ENCODE measurements at places on chromosomes 6 and 20. TPM values are rescaled to one million over a fixed set of nuclear protein-coding genes. Genes with fewer than 3 reads are reported as not detected.

NHLRC1 gene
- total RNA-seq: 0.79 TPM

UFL1 gene
- 26.0 TPM for total RNA-seq

ZNF341 gene
- total RNA-seq: 4.5 TPM

KIAA1755 gene
- total RNA-seq: 4.8 TPM

PSORS1C1 gene
- total RNA-seq: not detected

SLC26A8 gene
- total RNA-seq: 7.8 TPM

MLN gene
- total RNA-seq: not detected

RIPOR2 gene
- 247 TPM for total RNA-seq

SIRPB2 gene
- total RNA-seq: 77.5 TPM

DNA sequence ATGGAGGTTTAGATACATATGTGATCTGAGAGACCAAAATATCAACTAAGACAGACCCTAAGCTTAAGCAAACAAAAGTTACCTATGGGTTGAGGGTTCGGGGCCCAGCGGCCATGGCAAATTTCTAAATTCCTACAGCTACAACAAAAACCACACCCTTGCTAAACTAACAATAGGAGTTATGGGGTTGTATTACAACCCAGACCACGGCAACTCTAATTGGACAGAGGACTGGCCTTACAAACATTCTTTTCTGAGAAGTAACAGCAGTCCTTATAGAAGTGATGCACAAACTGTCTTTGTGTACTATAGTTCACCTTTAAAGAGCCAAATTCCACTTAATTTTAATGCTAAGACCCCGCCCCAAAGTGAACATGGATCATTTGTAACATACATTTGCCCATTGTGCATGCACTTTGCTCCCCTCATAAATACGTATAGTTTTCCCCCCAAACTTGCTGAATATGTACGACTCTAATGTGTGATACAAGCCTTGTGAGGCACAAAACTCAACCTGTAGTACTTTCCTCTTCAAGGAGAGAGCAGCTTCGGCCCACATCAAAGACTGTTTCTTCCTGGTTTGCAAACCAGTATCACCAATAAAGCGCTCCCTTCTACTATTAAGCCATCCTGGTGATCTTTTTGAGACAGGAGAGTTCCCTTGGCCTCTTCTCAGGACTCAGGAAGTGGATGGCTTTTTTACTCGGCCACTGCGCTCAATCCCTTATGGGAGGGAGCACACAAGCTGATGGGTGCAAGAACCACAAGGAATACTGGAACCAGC, 25.6 kb upstream of the MBOAT1 start:
- H3K36me3 ChIP-seq: no peaks in the 10 kb centered on the region
- no peak for DNase-seq
- H3K27ac ChIP-seq: no peak overlapping the region
- no peaks in the 10 kb centered on the region for H3K27me3 ChIP-seq

DNA sequence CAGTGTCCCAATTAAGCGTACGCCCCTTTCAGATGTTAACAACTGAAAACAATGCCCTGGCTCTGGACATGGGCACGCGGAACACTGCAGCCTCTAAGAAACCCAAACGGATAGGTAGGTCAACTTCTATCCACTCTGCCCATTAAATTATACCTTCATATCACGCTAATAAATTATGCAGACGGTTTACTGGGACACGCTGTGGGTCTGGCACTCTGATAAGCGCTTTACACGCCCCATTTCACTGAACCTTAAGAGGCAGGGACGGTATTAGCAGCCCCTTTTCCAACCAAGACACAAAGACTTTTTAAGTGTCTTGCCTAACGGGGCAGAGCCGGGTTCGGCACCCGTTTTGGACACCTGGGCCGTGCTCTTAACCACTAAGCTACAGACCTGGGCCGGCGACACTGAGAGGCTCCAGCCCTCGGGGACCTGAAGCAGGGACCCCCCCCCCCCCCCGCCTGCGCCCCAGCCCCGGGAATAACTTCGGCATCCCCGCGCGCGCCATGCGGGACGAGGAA, 744 bp downstream of the STAU1 start:
- no peak for DNase-seq
- H3K4me1 ChIP-seq: peaks cover 20% of the 10 kb centered on the region
- H3K4me3 ChIP-seq: peak overlapping the region; percentile 83
- H3K36me3 ChIP-seq: no peaks in the 10 kb centered on the region
- no peaks in the 10 kb centered on the region for H3K27me3 ChIP-seq

DNA sequence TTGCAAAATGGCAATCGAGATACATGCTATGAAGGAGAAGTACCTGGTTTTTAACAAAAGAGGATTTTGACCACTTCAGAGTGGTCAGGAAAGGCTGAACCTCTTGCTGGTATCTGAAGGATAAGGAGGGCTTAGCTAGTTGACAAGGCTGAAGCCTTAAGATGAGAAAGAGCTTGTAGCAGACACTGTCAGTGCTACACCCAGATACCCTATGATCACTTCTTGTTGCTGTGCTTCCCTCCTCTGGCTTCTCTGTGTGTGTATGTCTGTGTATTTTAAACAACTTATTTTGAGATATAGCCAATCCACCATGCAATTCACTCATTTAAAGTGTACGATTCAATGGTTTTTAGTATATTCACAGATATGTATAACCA, 38.9 kb upstream of the TGM2 start:
- no peak overlapping the region for H3K4me3 ChIP-seq
- DNase-seq: no peak
- no peaks in the 10 kb centered on the region for H3K4me1 ChIP-seq

GRCh38 chr6:79734374-79734773, 103.2 kb downstream of the SH3BGRL2 start:
- no peaks in the 10 kb centered on the region for H3K27me3 ChIP-seq
- no peaks in the 10 kb centered on the region for H3K4me1 ChIP-seq
- H3K27ac ChIP-seq: no peak overlapping the region
- H3K4me3 ChIP-seq: no peak overlapping the region
- H3K36me3 ChIP-seq: no peaks in the 10 kb centered on the region
- DNase-seq: no peak

- no peak overlapping the region for H3K27ac ChIP-seq
- H3K36me3 ChIP-seq: peaks cover 40% of the 10 kb centered on the region
- no peak overlapping the region for H3K4me3 ChIP-seq
- no peak for DNase-seq
- H3K27me3 ChIP-seq: no peaks in the 10 kb centered on the region
Measured at GRCh38 chr20:36582821-36583220, 9.4 kb downstream of the TGIF2 start.

- no peaks in the 10 kb centered on the region for H3K36me3 ChIP-seq
- DNase-seq: no peak
- no peak overlapping the region for H3K27ac ChIP-seq
- H3K4me1 ChIP-seq: no peaks in the 10 kb centered on the region
- no peak overlapping the region for H3K4me3 ChIP-seq
- H3K27me3 ChIP-seq: no peaks in the 10 kb centered on the region
Measured at GRCh38 chr6:10098756-10099528, 315.9 kb downstream of the TFAP2A start.

- H3K4me1 ChIP-seq: peaks cover 10% of the 10 kb centered on the region
- no peak for DNase-seq
- H3K27me3 ChIP-seq: peaks cover 27% of the 10 kb centered on the region
- no peak overlapping the region for H3K4me3 ChIP-seq
- no peaks in the 10 kb centered on the region for H3K36me3 ChIP-seq
Measured at GRCh38 chr20:49563015-49563980, 4.6 kb downstream of the PTGIS start.

DNA sequence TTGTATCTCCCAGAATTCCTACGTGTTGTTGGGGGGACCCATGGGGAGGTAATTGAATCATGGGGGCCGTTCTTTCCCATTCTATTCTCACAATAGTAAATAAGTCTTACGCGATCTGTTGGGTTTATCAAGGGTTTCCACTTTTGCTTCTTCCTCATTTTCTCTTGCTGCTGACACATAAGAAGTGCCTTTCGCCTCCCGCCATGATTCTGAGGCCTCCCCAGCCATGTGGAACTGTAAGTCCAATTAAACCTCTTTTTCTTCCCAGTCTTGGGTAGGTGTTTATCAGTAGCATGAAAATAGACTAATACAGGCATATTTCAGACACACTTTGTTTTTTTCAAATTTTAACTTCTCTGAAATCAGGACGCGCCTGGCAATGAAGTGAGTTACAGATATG, 14.4 kb upstream of the PGK2 start:
- DNase-seq: no peak
- no peak overlapping the region for H3K4me3 ChIP-seq
- no peaks in the 10 kb centered on the region for H3K27me3 ChIP-seq
- no peaks in the 10 kb centered on the region for H3K36me3 ChIP-seq

DNA sequence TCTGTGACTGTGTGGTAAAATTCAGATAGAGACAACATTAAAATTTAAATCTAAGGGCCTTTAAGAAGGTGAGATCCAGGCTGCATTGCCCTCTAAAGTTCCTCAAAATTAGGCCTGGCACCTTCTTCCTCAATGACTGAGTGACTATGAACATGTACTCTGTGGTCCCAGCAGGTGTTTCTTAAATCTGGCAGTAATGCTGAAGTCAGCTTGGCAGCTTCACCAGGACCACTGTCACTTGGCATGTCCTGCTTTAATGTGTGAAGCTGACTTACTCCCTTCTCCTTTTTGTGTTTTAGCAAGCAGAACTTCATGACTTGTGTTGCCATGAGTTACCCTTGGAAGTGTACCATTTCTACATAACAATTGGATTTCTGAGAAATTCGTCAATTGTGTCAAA, 141.7 kb downstream of the NKAIN2 start:
- no peak for DNase-seq
- no peak overlapping the region for H3K4me3 ChIP-seq
- no peaks in the 10 kb centered on the region for H3K4me1 ChIP-seq
- H3K27me3 ChIP-seq: no peaks in the 10 kb centered on the region
- no peaks in the 10 kb centered on the region for H3K36me3 ChIP-seq

GRCh38 chr6:132007474-132008190, 56.5 kb upstream of the CCN2 start:
- no peak overlapping the region for H3K4me3 ChIP-seq
- H3K36me3 ChIP-seq: no peaks in the 10 kb centered on the region
- no peak overlapping the region for H3K27ac ChIP-seq
- peaks cover 13% of the 10 kb centered on the region for H3K4me1 ChIP-seq
- DNase-seq: no peak

DNA sequence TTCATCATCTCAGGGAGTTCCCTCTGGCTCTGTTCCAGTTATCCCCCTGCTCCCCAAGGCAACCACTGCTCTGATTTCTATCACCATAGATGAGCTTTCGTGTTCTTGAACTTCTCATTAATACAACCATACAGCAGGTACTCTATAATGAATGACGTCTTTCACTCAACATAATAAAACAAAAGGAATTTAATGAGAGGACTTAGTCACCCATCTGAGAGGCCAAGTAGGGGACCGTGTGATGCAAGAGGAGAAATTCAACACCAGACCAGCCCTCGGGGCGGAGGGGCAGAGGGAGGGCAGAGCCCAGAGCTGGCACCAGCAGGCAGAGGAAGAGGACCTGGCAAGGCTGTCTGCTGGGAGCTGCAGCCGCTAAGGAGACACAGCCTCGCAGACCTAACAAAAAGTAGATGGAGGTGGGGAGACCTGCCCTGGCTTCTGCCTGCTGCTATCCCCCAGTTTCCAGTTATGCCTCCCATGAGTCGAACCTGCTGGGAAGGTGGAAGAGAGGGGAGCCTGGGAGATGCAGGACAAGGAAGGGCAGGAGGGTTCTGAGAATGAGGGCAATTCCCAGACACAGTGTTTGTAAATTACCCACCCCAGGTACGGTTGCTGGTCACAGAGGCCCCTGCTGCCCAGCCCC, 13.8 kb downstream of the CCN5 start:
- no peaks in the 10 kb centered on the region for H3K4me1 ChIP-seq
- no peak overlapping the region for H3K4me3 ChIP-seq
- H3K36me3 ChIP-seq: no peaks in the 10 kb centered on the region
- H3K27ac ChIP-seq: no peak overlapping the region

GRCh38 chr6:42294759-42295158, 77.1 kb upstream of the MRPS10 start:
- no peaks in the 10 kb centered on the region for H3K27me3 ChIP-seq
- no peak for DNase-seq
- H3K4me3 ChIP-seq: no peak overlapping the region
- H3K36me3 ChIP-seq: no peaks in the 10 kb centered on the region

- H3K36me3 ChIP-seq: no peaks in the 10 kb centered on the region
- H3K4me3 ChIP-seq: no peak overlapping the region
- H3K4me1 ChIP-seq: peaks cover 14% of the 10 kb centered on the region
- no peak for DNase-seq
Measured at GRCh38 chr6:134287859-134288537, 29.9 kb downstream of the SGK1 start.

DNA sequence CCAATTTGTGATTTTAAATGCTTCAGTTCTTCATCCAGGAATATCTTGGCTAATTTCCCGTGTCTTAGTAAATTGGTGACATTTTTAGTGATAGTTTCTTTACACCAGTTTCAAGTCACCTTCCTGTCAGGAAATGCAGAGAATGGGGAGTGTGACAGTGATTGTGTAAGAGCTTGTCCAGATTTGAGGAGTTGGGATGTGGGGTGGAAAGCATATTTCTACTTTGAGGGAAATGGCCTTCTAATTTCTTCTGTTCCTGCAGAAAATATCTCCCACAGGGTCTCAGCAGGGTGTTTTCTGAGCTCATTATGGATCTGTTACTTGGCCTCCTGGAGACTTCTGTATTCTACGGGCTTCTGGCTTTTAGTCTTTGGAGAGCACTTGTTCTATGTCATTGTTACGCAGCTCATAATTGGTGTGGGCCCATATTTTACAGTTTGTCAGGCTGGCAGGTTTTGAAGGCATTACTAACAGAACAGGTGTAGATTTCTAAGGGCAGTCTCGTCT, 65.6 kb downstream of the TMEM200A start:
- H3K27me3 ChIP-seq: no peaks in the 10 kb centered on the region
- DNase-seq: no peak
- H3K27ac ChIP-seq: no peak overlapping the region
- H3K36me3 ChIP-seq: no peaks in the 10 kb centered on the region
- H3K4me3 ChIP-seq: no peak overlapping the region
- no peaks in the 10 kb centered on the region for H3K4me1 ChIP-seq

- no peak overlapping the region for H3K27ac ChIP-seq
- H3K4me1 ChIP-seq: no peaks in the 10 kb centered on the region
- H3K27me3 ChIP-seq: no peaks in the 10 kb centered on the region
- DNase-seq: peak; percentile 40
- H3K36me3 ChIP-seq: no peaks in the 10 kb centered on the region
Measured at GRCh38 chr20:24493181-24493580, 23.8 kb downstream of the SYNDIG1 start.

DNA sequence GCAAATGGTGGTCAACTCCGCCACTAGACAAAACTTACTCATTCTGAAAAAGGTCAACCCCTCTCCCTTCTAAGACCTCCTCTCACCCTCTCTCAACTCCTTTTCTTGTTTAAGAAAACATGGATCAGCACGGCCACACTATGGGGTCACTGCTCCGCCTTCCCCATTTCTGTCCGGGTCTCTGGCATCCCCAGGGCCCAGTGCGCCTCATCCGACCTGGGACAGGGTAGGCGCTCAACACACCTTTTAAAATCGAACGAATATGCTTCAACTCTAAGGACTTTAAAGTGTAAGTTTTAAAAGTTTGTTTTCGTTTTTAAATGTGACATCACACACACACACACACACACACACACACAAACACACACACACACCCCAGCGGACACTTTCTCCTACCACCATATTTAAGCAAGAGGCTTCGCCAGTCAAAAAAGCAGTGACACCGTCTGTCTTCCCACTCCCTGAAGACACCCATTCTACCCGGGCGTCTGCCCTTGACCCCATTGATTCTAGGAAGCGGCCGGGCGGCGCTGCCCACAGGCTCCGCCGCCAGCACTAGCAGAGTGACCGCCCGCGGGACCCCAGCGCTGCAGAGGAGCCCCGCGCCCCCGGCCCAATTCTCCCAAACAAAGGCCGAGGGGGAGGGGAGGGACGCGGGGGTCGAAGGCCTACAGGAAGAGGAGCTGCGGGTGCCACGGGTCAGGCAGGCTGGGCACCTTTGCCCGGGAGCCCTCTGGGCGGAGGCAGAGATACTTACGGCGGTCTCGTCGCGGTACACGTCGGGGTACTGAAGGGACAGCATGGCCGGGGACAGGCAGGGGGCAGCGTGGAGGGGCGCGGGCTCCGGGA, 568 bp downstream of the PREP start:
- no peaks in the 10 kb centered on the region for H3K36me3 ChIP-seq
- H3K27ac ChIP-seq: peak overlapping the region; percentile 81
- H3K4me3 ChIP-seq: peak overlapping the region; percentile 87
